BE2C (cell line): ENCODE measurements at places on chromosomes 6 and 20.

DNA sequence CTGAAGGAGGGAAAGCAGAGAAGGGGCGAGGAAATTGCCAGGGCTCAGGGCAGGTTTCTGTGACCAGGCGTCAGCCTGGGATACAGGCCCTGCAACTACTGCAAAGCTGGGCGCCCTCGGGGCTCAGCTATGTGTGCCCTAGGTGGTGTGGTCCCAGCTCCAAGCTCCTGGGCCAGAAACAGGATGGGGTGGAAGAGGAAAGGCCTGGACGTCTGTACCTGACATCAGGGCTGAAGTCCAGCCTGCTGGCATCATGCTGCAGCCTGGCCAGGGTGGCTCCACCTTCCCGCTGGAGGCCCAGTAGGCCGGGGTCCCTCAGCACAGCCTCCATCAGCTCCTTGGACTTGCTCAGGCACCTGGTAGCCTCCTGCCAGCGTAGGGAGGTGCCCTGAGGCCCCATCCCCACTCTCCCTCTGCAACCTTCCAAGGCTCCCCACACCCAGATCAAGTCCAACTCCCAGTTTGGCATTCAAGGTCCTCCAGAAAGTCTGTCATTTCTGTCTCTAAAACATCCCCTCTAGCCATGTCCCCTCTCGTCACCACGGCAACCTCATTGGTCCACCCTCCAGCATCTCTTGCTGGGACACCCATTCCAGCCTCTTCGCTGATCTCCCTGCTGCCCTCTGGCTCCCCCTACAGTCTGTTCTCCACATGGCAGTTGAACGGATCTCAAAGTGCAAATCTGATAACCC lies 38.2 kb downstream of the KIAA1755 start:
- peak; percentile 77 for DNase-seq

- DNase-seq: no peak
These were observed 17.3 kb upstream of the ELOVL4 start for GRCh38 chr6:79964607-79965081.

DNA sequence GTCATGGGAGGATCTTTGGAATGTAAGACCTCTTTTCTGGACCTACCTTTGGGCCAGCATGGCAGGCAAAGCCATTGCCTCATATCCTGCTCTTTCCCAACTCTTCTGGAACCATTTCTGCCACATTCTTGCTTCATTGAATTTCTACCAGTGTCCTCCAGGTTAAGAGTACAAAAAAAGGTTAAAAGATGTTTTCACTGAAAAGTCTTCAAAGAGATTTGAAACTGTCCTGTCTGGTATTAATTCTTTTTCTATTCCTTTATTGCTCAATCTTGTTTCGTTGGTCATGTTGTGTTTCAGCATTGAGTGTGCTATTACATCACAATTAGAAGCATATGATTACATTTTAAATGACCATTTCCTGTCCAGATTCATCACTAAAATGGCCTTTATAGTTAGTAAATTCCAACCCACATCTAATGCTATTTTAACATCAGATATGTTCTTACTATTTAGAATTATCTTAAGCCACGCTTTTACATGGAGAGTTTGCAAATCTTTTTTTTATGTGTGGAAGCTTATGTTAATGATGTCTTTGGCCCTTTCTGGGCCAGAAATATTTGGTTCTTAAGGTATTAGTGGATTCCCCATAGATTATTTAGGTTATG lies 450.9 kb downstream of the GJA1 start:
- no peak for DNase-seq

- no peak for DNase-seq
These were observed 48.3 kb downstream of the ADGRF1 start for GRCh38 chr6:46993846-46994245.

DNA sequence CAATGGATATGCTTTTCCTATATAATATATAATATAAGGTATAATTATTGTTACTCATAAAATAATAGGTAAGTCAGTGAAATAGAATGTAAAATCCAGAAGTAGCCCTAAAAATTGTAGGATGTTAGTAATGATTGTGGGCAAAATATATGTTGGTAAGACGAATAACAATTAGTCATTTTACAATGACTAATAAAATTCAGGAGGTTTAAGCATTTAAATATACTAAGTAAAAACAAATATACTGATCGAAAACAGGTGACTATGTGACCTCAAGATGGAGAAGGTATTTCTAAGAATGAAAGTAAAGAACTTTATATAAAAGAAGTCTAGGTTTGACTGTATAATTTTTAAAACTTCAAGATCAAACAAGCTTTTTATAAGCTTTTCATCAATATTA lies 28.9 kb downstream of the FUCA2 start:
- no peak for DNase-seq

- DNase-seq: peak; percentile 76
These were observed 20.6 kb upstream of the SGK2 start for GRCh38 chr20:43537921-43538877.

DNA sequence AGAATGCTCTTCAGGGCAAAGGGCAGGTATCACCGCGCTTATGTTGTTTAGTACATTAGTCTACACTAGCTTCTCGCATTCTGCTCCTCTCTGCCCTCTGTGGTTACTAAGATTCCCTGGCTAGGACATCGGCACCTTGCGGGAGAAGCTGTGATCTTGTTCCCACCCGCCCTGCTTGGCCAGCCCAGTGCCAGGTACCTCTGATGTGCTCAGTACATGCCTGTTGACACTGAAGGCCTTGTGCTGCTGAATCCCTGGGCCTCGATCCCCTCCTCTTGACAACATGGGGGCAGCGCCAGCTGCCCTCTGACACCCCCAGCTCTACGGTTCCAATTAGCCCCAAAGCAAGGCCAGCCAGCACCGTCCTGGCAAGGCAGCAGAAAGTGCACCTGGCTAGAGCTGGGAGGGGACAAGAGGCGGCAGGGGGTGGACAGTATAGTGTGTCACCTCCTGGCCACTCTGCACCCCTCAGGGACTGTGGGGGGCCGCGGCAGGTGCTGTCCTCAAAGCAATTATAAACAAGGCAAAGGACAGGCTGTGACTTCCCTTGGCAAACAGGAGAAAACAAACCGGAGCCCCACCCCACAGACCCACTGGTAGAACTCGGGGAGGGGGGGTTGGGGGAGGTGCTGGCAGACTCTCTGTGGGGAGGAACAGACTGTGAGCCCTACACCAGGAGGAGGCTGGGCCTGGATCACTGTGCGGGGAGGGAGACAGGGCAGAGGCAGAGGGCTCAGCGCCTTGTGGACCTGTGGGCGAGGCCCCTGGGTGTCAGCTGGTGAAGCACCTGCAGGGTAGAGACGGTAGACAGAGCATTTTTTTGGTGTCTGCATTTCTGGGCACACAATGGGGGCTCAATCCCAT lies 7.1 kb downstream of the TFEB start:
- no peak for DNase-seq

DNA sequence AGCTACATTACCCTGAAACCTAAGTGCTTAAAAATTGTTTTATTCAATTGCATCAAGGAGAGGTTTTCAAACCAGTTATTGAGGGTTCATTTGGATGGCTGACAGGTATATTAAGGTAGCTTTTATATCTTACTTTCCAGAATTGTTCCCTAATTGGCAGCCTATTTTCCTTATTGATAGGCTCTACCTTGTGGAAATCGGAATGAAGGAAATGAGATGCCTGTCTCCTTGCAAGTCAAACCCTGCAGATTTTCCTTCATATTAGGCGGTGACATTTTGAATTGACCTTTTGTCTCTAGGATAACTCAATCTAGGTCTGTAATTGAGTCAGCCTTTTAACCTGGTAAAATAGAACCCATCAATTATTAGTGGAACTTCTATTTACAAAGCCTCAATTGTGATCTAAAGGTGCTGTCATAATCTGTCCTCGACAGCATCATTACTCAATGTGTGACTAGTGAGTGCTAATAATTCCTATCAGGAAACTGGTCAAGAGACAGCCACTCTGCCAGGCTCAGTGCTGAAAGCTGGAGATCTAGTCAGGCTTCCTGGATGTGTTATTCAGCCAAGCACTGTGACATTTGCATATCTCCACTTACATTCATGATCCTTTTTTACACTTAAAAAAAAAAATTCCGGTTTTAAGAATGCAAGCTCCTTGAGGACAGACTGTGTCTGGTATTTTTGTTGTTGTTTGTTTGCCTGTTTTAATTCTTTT lies 20.1 kb downstream of the OPRM1 start:
- no peak for DNase-seq

GRCh38 chr6:68826501-68826900 lies 191.4 kb downstream of the ADGRB3 start:
- no peak for DNase-seq

DNA sequence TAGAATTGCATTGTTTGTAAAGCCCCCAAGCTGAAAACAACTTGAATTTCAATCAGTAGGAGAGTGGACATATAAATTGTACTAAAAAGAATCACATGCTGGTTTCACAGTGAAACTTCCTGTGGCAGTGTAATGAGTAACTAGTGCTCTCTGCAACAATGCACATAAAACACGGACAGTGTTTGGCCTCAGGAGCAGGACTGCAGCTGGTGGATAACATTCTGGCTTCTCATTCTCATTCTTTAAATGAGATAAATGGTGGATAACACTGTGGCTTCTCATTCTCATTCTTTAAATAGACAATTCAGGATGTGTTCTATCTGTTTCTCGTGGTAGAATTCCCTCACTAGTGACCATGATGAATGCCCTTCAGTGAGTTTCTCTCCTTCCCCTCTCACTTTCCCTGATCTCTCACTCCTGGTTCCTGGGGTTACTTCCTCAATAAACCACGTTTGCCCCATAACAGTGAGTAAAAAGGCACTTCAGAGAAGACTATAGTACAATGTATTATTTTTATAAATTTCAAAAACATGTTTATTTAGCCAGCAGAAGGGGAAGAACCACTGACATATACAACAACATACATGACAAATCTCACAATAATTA lies 59.9 kb downstream of the SLC22A2 start:
- DNase-seq: no peak

DNA sequence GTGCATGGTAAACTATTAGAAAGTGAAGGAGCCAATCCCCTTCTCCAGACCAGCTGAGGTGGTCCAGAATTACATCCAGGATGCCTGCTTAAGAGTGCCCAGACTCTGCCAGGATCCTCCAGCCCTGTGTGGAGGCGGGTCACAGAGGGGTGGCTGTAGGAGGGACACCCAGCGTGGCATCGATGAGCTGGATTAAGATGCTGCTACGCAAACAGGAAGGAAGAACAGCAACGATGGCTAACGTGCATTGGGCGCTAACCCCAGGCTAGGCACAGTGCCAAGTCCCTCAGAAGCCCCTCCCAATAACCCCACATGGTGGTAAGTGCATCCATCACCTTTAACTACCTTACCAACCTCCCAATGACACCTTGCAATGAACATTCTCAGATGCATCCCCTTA lies 63.9 kb upstream of the MRPS10 start:
- no peak for DNase-seq

GRCh38 chr6:80519811-80520594 lies 413.5 kb downstream of the BCKDHB start:
- DNase-seq: no peak

- DNase-seq: peak; percentile 23
These were observed 710 bp downstream of the BTBD9 start for GRCh38 chr6:38638941-38639497.

- no peak for DNase-seq
These were observed 2.9 kb downstream of the EGFL8 start for GRCh38 chr6:32167154-32167760.

GRCh38 chr6:41450581-41450980 lies 95.6 kb upstream of the FOXP4 start:
- no peak for DNase-seq

DNA sequence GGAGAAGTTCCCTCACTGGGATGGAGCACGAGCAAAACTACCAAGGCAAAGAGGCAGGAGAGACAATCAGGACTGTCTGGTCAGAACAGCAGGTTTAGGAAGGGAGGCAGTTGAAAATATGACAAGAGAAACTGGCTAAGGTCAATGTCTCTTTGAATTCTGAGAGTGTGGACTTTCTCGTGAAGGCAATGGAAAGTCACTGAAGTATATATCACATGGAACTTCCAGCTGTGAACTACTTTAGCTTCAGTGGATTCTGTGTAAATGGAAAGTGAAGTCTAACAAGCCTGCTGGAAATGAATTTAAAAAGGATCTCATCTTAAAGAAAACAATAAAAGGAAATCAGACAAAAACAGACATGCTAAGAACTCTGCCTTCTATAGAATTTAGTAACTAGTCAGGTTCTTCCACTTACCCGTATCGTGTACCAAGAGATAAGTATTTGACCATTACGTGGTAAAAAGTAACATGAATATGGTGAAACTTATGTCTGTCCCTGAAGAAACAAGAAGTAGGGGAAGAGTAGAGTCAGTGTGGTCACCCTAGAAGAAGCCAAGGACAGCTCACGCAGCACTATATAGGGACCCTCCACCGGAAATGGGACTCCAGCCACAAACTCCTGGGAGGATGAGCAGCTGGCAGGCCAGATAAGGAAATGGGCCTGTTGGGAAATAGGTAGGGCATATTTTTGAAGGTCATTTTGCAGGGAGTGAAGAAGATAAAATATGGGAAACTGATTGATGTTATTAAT lies 123.4 kb downstream of the MAP7 start:
- DNase-seq: peak; percentile 27

- no peak for DNase-seq
These were observed 16.7 kb downstream of the DYNLT1 start for GRCh38 chr6:158627940-158628211.

GRCh38 chr20:47941869-47942268 lies 156.6 kb upstream of the SULF2 start:
- no peak for DNase-seq

DNA sequence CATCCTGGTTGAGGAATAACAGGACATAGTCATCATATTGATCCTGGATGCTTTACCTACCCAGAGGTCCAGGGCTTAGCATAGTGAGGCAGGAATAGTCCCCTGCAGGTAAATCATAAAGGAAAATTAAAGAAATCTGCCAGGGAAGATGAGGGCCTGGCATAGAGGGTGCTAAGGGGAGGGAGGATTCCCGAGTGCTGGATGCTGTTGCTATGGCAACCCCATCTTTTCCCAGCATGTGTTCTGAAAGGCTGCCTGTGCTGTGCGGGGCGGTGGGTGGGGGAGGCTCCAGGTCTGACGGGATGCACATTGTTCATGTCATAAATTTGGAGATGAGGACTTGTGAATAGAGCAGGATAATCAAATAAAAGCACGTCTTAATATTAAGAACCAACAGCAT lies 212.6 kb upstream of the PCSK2 start:
- DNase-seq: no peak

- no peak for DNase-seq
These were observed 1.1 kb upstream of the PANK2 start for GRCh38 chr20:3887876-3888620.

DNA sequence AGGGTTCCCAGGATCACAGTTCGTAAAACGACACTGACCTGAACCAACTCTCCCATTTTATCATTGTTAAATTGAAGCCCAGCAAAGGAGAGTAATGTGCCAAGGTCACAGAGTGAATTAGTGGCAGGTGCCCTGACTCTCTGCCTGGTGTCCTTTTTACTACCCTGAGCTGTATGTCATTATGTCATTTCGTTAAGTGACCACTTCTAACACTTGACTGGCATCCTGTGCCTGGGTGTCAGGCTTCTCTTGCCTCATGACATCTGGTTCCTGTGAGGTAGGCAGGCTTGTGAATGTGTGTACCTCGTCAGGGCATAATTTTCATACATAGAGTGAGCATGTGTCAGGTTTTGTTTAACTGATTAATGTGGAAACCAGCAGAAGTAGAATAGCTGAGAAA lies 48.6 kb downstream of the RALY start:
- no peak for DNase-seq

GRCh38 chr6:132084811-132085509 lies 133.8 kb upstream of the CCN2 start:
- no peak for DNase-seq
